Tibial nerve (tissue), 4 donors: ENCODE measurements at places on chromosomes 5 and 9. TPM values are rescaled to one million over a fixed set of nuclear protein-coding genes. Genes with fewer than 3 reads are reported as not detected.

DNA sequence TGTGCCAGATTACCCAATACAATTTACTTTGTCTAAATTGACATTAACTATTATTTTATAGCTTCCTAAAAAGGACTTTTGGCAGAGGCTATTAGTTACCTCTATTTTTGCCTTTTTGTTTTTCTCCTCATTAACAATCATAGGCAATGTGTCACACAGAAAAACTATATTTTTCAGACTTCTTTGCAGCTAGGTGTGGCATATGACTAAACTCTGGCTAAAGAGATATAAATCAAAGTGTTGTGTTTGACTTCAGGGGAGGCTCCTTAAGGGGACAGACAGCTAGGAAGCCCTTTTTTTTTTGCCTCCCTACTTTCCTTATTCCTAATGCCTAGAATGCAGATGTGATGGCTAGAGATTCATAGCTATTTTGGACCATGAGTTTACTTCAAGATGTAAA is 19.7 kb upstream of the GCNT4 start:
- no peak overlapping the region for H3K27ac ChIP-seq
- H3K4me1 ChIP-seq = no peaks in the 10 kb centered on the region
- no peaks in the 10 kb centered on the region for H3K36me3 ChIP-seq
- DNase-seq = no peak

DNA sequence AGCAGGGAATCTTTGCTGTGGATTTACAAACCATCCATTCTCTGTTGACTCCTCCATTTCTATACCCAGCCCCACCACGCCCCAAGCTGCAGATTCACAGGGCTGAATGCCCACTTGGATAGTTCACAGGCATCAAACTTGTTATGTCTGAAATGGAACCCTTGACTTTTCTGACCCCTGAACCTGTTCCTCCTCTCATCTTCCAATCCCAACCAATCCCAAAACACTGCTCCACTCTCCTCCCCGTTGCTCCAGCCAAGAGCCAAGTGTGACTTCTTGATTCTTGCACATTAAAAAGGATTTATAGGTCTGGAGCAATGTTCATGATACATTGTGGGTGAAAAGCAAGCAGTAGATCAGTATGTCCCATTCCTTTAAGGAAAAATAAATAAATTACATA is 145.6 kb downstream of the DAB2IP start:
- H3K36me3 ChIP-seq = no peaks in the 10 kb centered on the region
- no peak overlapping the region for H3K27ac ChIP-seq
- no peak for DNase-seq
- no peak overlapping the region for H3K4me3 ChIP-seq
- no peaks in the 10 kb centered on the region for H3K27me3 ChIP-seq
- no peaks in the 10 kb centered on the region for H3K4me1 ChIP-seq

- no peaks in the 10 kb centered on the region for H3K4me1 ChIP-seq
- H3K4me3 ChIP-seq = no peak overlapping the region
- no peaks in the 10 kb centered on the region for H3K27me3 ChIP-seq
- DNase-seq = no peak
Observed at GRCh38 chr5:170269579-170269978, 28.0 kb downstream of the LCP2 start.

- DNase-seq = no peak
- H3K4me1 ChIP-seq = no peaks in the 10 kb centered on the region
- no peak overlapping the region for H3K4me3 ChIP-seq
- no peaks in the 10 kb centered on the region for H3K27me3 ChIP-seq
Observed at GRCh38 chr5:105581988-105582690, 2019.5 kb upstream of the NUDT12 start.

GRCh38 chr5:2013301-2014057 is 130.8 kb upstream of the IRX4 start:
- H3K4me1 ChIP-seq = no peaks in the 10 kb centered on the region
- no peak overlapping the region for H3K27ac ChIP-seq
- H3K36me3 ChIP-seq = no peaks in the 10 kb centered on the region
- H3K4me3 ChIP-seq = no peak overlapping the region
- DNase-seq = no peak

DNA sequence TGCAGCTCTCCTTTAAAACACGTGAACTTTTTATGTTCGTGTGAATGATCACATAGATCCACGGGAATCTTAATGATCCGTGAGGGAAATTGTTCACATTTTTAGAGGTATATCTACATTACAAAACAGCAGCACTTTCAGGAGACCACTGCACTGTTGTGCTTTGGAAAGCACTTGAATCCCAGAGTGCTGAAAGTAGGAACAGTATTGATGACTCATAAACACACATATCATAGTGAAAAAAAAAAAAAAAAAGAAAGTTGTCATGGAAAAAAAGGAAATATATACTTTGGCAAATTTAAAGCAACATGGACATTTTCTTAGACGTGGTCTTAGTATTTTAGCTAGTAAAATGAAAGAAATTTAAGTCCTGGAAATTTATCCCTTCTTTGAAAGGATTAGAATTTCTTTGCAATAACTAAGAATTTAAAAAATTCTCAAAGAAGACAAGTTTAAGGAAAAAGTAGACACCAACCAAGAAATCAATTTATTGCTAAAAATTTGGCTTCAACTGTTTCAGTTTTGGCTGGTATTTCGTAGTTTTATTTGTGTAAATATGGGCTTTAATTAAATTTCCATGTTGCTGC is 55.4 kb downstream of the ADGRV1 start:
- H3K27me3 ChIP-seq = no peaks in the 10 kb centered on the region
- no peaks in the 10 kb centered on the region for H3K4me1 ChIP-seq
- no peak for DNase-seq
- H3K4me3 ChIP-seq = no peak overlapping the region
- H3K36me3 ChIP-seq = no peaks in the 10 kb centered on the region

- no peaks in the 10 kb centered on the region for H3K4me1 ChIP-seq
- no peak overlapping the region for H3K4me3 ChIP-seq
- no peaks in the 10 kb centered on the region for H3K27me3 ChIP-seq
- no peak overlapping the region for H3K27ac ChIP-seq
- H3K36me3 ChIP-seq = no peaks in the 10 kb centered on the region
Observed at GRCh38 chr5:51657340-51658240, 274.3 kb downstream of the ISL1 start.

DNA sequence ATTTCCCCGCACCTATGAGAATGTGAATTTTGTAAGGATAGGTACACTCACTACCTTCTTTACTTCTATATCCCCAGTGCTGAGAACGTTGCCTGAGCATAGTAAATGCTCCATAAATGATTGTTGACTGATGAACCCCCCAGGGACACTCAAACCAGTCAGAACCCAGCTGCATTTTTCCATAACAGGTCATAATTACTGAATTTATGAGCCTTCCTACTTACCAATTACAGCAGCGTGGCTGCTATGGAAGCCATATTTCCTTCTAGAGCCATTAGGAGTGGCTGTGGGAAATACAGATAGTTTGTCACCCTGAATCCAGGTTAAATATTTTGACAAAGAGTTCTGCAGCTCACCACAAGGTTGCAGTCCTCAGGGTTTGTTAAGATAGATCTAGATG is 135.0 kb downstream of the TAF11L14 start:
- no peaks in the 10 kb centered on the region for H3K36me3 ChIP-seq
- no peak overlapping the region for H3K4me3 ChIP-seq
- no peak overlapping the region for H3K27ac ChIP-seq
- H3K27me3 ChIP-seq = no peaks in the 10 kb centered on the region

DNA sequence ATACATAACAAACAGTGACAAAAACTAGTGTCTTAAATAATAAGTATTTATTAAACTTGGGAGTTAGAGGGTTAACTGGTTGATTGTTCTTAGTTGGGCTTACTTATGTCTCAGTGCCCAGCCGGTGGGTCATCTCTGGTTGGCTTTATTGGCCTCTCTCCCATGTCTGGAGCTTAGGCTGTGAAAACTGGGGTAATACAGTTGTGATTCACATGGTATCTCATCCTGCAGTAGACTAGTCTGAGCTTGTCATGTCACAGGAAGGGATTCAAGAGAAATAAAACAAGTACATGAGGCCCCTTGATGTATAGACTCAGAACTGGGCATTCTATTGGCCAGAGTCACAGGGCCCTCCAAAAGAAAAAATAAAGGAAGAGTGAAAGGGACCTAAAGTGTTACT is 466.4 kb upstream of the SMC2 start:
- no peaks in the 10 kb centered on the region for H3K4me1 ChIP-seq
- no peak for DNase-seq
- H3K27me3 ChIP-seq = no peaks in the 10 kb centered on the region
- no peak overlapping the region for H3K4me3 ChIP-seq
- H3K27ac ChIP-seq = no peak overlapping the region

DNA sequence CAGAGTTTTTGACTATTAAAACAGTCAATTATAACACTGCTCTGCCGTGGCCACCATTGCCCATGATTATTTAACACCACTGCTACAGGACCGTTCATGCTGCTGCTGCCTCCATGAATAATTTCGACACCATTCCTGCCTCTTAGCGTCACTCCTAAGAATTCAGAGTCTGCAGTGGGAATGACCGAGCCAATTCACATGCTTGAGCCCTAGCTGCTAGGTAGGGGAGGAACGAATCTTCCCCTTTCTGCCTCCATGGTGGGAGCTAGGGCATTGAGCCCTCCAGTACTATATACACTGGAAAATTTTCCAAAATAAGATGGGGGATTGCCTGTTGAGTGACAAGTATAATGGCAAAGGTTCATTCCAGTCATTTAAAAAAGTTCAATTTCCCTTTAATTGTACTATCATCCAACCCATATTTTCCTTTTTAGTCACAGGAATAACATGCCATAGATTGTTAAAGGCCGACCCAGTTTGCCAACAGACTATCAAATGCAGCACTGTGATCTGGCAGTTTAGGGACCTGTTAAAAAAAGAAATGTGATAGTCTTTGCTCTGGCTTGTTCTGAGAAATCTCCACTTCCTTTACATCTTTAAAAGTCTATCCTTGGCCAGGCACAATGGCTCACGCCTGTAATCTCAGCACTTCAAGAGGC is 13.5 kb upstream of the B4GALT1 start:
- DNase-seq = no peak
- no peak overlapping the region for H3K27ac ChIP-seq
- H3K27me3 ChIP-seq = no peaks in the 10 kb centered on the region
- no peak overlapping the region for H3K4me3 ChIP-seq
- H3K4me1 ChIP-seq = peaks cover 3% of the 10 kb centered on the region

DNA sequence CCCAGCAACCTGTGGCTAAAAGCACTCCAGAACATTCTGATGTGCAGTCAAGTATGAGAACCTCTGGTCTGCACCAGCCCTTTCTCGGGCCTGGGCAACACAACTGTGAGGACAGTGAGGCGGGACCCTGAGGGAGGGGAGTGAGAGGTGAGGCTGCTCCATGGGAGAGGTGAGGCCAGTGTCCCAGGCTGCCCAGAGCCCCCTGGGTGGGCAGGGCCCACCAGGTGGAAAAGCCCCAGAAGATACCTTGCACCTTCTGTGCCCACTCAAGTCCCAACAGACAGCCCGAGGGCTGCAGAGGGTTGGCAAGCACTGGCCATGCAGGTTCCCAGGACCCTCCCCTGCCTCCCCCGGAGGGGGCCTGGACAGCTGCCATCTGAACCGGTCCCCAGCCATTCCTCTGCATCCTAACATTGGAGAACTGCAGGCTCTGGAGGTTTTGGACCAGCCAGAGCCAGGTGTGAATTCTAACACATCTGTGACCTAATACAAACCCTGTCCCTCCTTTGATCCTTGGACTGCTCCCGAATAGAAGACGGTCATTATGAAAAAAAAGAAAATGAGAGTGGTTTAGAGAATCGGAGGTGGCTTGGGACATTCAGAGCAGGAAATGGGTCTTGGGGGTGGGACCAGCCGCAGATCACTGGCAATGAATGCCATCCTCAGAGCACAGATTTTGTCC is 57.0 kb downstream of the DUSP1 start:
- H3K27me3 ChIP-seq = no peaks in the 10 kb centered on the region
- DNase-seq = no peak
- H3K4me1 ChIP-seq = no peaks in the 10 kb centered on the region
- H3K36me3 ChIP-seq = no peaks in the 10 kb centered on the region
- no peak overlapping the region for H3K4me3 ChIP-seq

GRCh38 chr9:137383081-137383783 is 39.7 kb downstream of the EXD3 start:
- H3K4me3 ChIP-seq = no peak overlapping the region
- H3K27me3 ChIP-seq = no peaks in the 10 kb centered on the region
- H3K36me3 ChIP-seq = no peaks in the 10 kb centered on the region
- DNase-seq = no peak
- no peaks in the 10 kb centered on the region for H3K4me1 ChIP-seq
- H3K27ac ChIP-seq = no peak overlapping the region

Gene GABRB2
- 2.3 TPM for total RNA-seq

Gene GRM6
- total RNA-seq = not detected

Gene PCDHB11
- total RNA-seq = 6.9 TPM

Gene LHX2
- not detected for total RNA-seq
